NCI-H446 (cell line): ENCODE measurements at places on chromosomes 2 and 18.

- DNase-seq, result no peak
Observed at GRCh38 chr2:241947004-241947350, 77.4 kb downstream of the RTP5 start.

DNA sequence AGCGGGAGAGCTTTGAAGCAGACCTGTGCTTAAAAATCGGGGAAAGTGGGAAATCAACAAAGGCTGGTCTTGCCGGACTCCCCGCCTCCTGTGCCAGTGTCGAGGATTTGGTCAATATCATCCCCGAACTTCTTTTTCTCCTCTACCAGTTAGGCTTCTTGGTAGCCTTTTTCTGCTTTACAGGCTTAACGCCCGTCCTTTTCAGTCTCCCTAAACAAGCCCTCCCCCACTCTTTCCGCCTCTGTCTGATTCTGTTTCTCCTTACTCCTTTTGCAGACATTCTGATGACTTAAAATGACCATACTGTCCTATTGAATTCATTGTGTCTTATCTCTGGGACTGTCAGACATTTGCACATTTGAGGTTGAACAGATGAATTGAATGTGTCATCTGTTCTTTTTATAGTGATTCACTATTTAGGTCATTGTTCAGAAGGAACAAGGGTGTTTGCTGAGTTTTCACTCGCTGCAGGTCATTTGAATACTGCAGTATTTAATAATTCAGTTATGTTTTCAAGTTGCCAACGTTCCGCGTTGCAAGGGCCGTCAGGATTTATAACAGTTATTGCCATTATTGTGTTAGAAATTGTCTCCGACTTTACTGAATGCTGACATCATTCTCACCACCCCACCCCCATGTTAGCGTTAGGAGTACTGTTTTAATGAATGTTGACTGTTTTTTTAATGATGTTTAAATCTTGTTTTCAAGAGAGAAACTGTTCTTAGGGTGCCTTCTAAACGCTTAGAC is 1.1 kb downstream of the ITGAV start:
- peak; percentile 14 for DNase-seq

DNA sequence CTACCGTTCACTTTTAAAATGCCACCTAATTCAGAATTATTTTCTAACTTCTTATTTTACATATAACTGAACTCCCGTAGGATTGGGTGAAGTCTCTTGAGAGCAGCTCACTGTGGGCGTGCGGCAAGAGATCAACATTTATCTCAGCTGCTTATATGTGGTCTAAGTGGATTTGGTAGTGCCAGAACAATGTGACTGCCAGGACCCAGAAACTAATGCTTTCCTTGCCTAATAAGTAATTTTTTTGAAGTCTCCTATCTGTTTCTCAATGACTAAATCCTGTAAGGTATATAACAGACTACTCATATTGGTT is 11.2 kb upstream of the NFE2L2 start:
- DNase-seq, result no peak

DNA sequence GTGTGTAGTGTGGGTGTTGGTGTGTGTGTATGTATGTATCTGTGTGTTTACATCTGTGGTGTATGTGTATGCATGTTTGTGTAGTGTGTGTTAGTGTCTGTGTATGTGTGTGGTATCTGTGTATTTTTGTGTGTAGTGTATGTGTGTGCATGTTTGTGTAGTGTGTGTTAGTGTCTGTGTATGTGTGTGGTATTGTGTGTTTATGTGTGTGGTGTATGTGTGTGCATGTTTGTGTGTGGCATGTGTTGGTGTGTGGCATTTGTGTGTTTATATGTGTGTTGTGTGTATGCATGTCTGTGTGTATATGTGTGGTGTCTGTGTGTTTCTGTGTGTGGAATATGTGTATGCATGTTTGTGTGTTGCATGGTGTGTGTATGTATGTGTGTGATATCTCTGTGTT is 96.4 kb downstream of the CMPK2 start:
- DNase-seq, result no peak

DNA sequence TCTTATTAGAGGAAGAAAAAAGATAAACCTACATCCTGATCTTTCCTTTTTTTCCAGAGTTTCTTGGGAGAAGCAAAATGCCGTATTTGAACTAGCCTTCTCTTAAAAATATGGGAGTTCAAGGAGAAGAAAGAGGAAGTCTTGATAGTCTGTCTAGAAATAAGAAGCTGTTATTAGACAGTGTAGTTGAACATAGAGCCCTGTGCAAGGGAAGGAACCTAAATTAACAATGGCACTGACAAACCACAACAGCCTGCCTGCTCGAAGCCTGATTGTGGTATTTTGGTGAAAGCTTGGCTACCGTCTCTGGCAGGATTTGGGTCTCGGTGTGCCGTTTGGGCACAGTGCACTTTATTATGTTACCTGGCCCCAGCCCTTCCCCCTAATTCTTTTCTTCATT is 17.1 kb downstream of the SMARCAL1 start:
- no peak for DNase-seq

DNA sequence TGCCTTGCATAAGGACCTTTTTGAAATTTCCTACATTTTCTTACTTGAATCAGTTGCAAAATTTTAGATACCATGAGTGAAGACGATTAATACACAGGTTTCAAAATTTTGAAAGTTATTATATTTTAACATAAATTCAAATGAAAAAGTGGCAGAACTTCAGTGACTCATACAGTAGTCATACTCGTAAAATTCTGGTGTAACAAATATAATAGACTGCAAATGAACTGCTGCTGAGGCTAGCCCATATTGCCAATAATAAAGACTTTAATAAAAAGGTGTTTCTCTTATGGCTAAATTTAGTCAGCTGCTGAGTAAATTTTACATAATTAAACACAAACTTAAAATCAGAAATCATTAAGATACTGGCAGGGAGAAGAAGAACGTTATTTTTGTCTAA is 36.9 kb downstream of the MSH6 start:
- DNase-seq, result no peak

DNA sequence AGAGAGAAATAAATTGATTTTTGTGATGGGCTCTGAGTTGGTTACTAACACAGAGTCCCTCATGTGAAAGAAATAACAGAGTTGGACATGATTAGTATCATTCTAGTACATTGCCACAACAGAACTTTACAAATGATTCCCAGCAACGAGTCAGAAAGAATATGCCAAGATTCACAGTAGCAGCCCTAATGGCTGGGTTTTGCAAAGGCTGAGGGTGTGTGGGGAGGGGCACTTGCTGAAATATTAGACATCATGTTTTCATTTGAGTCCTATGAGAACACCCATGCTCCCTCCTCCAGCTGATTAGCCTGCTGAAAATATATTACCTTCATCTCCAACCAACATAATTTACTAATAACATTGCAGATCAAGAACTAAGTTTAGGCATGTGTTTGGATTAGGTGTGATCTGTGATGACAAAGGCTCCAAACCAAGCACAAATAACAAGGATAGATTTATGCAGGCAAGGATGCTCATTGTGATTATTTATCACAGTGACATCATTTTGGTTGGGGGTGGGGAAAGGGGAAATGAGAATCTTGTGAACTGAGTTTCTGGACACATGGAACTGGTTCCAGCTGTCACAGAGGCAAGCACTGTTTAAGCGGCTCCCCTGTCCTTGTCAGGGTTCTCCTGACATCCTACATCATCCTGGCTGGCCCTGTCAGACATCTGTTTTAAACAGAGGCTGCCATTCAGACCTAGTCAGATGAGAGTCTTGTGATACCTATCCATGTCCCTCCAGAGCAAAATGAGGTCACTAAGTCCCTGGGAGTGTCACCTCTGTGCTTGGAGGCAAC is 205.8 kb upstream of the NCKAP5 start:
- no peak for DNase-seq

GRCh38 chr2:233354971-233355574 is 779 bp downstream of the DGKD start:
- no peak for DNase-seq

GRCh38 chr2:143988082-143988481 is 531.8 kb downstream of the ZEB2 start:
- DNase-seq, result no peak

GRCh38 chr18:76495006-76495370 is at the start of gene ZNF516:
Gene ZNF516, minus strand, starts transcription at chr18:76495242. Its CDS starts 52,188 bp downstream, at chr18:76443054.
- no peak for DNase-seq

- no peak for DNase-seq
Observed at GRCh38 chr18:67475673-67476072, 40.8 kb downstream of the DSEL start.

- DNase-seq, result no peak
Observed at GRCh38 chr2:54512663-54513362, 56.7 kb downstream of the SPTBN1 start.

DNA sequence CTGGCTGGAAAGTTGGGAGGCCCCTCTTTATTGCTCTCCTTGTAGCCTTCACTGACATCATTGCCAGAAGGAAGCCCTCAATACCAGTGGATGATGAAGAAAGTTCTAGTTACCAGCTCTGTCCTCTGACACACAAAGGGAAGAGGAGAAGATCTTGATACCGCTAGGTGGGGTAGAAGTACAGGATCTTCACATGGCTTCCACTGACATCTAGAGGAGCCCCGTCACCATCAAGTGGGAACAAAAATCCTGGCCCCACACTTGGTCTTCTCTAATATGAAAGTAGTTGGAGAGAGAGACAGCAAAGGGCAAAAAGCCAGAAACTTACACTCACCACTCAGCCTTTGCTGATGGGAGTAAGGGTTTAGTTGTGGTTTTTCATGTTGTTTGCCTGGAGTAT is 12.4 kb downstream of the XIRP2 start:
- DNase-seq, result no peak

DNA sequence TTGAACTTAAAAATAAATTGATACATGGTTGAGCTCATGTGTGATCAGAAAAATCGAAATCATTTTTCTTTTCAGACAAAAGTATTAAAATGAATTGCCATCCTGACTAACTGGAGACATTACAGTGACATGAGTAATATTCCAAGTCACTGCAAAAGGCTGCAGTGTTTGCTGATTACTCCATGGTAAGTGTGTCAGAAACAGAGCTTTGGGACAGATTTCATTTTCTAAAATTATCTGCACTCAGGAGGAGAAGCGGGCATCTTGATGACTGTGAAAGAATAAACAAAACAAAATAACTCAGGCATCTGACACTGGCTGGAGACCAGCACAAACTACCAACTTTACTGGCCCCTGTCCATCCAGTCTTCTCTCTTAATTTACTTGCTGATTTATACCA is 312.3 kb upstream of the PIK3C3 start:
- DNase-seq, result no peak

DNA sequence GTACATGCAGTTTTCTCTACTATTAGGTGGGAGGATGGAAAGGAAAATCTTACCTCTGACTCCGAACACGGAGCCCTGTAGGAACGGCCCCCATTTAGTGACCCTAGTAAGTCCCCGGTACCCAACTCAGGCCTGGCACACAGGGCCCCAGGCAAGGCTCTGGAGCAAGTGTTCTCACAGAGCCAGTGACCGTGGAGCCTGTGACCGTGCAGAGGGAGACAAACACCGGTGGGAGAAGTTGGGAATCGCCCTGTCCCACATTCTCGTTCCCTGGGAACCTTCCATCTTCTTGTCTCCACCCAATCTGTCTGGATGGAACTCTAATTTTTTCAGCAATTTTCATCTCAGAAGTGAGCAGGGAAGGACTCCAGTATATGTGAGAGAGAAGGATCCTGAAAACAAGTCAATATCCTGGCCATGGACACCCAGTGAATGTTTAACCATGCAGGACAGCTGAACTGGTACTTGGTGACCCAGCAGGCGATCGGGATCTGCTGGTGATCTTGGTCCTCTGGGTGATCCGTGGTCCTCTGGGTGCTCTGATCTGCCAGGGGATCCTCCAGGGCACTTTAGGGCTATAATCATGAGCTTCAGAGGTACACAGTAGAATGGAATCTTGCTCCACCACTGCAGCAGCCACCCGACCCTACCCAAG is 348.6 kb upstream of the ID2 start:
- no peak for DNase-seq
